Stimulated activated CD8-positive, alpha-beta memory T cell treated with anti-CD3 and anti-CD28 coated beads, Interleukin-7, amount 100 ng/mL, for 1 hour (primary cell): ENCODE measurements at places on chromosomes 5 and 9.

DNA sequence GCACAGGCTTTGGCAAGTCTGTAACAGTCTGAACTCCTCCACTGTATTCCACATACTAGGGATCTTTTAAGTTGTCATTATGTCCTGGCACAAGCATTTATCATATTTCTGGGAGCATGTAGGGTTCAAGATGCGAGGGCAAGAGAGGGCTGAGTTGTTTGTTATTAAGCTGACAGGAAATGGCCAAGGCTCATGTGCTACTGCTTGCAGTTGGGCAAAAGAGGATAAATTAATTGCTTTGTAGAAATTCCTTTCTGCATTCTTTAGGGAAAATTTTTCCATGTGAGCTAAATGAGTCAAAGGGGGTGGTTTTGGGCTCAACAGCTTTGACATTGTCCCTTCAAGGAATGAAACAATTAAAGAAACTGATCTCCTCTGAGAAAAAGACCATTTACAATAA lies 35.4 kb downstream of the DOCK8 start:
- no peak for DNase-seq

DNA sequence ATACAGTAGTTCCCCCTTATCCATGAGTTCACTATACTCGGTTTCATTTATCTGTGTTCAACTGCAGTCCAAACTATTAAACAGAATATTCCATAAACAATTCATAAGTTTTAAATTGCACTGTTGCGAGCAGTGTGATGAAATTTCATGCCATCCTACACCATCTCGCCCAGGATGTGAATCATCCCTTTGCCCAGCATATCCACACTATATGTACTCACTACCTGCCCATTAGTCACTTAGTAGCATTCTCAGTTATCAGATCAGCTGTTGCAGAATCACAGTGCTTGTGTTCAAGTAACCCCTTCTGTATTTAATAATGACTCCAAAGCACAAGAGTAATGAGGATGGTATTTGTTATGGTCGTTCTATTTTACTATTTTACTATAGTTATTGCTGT lies 51.5 kb downstream of the SHOC1 start:
- DNase-seq, result no peak

DNA sequence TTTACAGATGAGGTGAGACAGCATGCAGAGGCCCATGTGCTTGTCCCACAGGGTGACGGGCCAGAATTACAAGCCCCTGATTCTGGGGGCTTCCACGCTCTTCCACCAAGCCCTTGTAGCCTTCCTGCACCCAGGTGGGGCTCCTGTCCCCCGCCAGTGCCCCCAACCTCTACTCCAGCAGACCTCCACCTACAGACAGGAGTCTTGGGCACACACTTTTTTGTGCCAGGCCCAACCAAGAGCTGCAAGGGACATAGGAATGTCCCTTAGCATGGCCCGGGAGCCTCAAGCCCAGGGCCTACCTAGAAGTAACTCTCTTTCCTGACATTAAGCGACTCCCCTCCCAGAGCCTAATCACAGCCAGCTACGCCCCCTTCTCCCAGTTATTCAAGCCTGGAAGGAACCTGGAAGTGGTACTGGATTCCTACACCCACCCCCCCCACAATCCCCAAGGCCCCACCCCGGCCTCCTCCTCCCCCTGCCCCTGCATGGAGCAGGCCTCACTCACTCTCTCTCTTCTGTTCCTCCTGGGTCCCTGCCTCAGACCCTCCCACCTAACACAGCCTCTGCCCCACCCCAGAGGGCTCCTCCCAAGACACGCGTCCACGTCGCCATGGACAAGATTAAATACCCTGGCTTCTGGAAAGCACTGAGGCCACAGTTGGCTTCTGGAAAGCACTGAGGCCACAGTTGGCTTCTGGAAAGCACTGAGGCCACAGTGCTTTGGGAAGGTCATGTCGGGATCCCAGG lies 30.5 kb downstream of the ADAMTS2 start:
- DNase-seq, result no peak

DNA sequence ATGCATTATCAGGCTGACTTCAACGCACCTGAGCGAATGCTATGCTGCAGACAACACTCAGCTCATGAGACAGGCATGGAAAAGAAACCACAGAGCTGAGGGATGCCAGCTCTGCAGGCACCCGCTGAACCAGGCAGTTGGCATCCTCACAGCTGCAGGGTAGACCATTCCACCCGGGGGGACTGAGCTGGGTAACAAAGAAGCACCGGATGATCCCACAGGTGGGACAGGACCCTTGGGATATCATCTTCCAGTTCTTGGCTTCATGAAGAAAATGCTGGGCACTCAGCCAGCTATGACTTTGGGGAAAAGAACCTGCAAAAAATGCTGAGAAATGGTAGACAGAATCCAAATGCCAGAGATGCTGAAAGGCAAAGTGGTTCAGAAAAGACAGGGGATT lies 9.6 kb downstream of the EPB41L4B start:
- DNase-seq, result no peak

DNA sequence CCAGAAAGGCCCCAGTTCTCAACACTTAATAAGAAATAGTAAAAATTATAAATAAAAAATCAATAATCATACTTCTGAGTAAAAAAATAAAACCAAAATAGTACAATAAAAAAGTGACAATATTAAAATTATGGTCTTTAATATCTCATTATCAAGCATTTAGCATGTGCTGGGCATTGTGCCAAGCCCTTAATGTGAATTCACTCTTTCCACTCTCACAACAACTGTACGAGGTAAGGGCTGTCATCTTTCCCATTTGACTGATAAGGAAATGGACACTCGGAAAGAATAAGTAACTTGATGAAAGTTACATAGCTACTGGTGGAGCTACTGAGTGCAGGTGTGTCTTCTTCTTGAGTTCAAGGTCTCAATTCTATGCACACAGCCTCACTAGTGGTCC lies 43.6 kb downstream of the SEC61B start:
- no peak for DNase-seq

DNA sequence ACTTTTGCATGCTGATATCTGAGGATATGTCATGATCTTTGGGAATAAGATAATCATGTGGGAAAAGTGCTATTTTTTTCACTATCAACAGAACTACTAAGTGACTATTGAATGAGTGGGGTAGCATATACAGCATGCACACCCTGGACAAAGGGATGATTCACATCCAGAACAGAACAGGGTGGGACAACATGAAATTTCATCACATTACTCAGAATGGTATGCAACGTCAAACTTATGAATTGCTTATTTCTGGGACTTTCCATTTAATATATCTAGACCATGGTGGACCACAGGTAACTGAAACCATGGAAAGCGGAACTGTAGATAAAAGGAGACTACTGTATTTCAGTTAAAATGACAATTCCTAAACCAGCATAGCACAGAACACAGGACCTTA lies 370.0 kb downstream of the HINT1 start:
- DNase-seq, result no peak

DNA sequence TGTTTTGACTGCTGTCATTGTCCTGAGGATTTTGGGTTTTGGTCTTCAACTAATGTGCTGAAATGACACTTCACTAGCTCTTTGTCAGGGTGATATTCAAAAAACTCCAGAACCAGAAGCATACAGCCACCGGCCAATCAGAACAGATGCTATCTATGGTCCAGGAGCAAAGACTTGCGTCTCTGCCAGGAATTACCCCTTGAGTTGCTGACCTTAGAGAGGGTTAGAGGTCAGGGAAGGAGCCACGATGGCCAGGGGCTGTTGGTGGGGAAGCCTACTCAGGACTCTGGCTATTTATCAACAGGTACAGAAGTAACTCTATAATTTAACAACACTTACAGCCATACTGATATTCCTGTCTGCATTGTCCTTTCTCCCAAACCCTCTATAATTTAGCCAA lies 356.8 kb downstream of the EFNA5 start:
- DNase-seq, result no peak

GRCh38 chr9:134605351-134605965 lies 36.1 kb upstream of the COL5A1 start:
- DNase-seq, result no peak

DNA sequence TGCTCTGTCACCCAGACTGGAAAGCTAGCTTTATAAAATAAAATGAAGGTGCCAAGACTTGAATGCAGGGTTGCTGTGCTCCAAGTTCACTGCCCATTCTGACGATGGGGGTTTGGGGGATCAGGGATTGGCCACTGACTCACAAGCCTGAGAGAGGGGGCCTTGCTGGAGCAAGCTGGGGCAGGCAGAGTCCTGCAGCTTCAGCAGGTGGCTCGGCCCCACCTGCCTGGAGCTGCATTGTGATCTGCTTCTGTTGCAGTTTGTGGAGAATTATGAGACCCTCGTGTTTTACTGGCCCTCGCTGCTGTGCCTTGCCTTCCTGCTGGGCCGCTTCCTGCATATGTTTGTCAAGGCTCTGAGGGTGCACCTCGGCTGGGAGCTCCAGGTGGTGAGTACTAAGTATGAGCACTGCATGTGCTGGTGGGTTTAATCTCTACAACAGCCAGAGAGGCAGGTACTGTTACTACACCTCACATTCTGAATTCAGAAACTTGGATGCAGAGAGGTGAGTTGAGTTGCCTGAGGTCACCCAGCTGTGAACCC lies 31.1 kb upstream of the CCDC180 start:
- no peak for DNase-seq

- DNase-seq, result no peak
Observed at GRCh38 chr5:56479696-56480077, 246.6 kb upstream of the ANKRD55 start.

- DNase-seq, result no peak
Observed at GRCh38 chr9:35158501-35159280, 3.1 kb upstream of the UNC13B start.

DNA sequence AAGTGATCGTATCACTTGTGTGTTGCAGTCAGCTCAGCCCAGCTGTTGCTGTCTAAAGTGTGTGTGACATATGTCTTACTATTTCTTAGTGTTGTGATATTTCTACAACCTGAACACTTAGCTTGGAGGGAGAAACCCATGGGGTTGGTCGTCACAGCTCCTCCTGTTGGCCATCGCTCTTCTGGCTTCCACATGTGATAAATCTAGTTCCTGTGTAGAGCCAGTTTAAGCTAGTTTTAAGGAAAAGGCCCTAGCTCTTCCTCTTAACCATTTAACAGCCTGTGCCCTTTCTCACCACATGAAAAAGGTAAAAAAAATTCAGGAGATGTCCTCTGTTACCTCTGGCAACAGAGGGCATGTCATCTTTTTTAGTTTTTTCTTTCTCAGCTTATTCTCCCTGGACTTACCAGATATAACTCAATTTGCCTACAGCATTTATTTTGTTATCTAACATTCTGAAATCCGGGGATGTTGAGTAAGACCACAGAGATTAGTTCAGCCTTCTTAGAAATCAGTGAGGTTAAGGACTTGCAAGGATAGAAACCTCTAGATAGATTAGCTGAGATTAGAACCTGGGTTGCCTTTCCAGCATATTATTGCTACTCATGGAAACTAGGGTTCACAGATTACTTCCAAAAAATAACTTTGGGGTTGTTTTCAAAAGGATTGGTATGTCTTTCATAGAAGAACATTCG lies 100.4 kb downstream of the GAPVD1 start:
- no peak for DNase-seq

GRCh38 chr9:83473488-83473971 lies 64.7 kb downstream of the FRMD3 start:
- no peak for DNase-seq

DNA sequence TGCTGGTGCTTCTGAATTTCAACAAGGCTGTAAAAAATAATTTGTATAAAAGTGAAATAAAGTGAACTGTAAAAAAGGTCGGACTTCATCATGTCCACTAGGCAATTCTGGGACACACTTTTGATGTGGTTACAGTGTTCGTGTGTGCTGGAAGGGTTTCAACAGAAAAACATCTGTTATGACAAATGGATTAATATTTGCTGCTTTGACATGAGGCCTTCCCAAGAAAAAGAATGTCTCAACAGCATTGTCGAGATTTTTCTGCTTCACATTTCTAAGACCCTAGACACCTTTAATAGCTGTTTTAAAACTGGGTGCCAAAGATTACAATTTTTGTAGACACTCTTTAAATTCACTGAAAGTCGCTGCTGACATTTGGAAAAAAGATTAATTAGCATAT lies 216.6 kb downstream of the SLC12A2 start:
- no peak for DNase-seq

- no peak for DNase-seq
Observed at GRCh38 chr5:75156585-75156984, 80.1 kb downstream of the ANKRD31 start.

- DNase-seq, result no peak
Observed at GRCh38 chr5:68644971-68645370, 429.4 kb downstream of the PIK3R1 start.

- DNase-seq, result no peak
Observed at GRCh38 chr9:99513441-99514112, 291.5 kb downstream of the SEC61B start.

GRCh38 chr9:86350006-86350760 lies 4.0 kb downstream of the TUT7 start:
- no peak for DNase-seq

DNA sequence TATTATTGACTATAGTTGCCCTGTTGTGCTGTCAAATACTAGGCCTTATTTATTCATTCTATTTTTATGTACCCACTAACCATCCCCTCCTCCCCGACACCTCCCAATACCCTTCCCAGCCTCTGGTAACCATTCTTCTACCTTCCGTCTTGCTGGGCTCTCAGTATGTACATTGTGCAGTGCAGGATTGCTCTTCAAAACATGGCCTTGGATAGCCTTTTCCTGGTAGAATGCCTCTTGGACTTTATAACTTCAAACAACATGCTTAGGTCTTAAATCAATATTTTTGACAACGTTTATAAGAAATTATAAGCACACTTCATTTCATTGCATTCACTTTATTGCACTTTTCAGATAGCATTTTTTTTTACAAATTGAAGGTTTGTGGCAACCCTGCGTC lies 172.6 kb upstream of the ACTBL2 start:
- no peak for DNase-seq

DNA sequence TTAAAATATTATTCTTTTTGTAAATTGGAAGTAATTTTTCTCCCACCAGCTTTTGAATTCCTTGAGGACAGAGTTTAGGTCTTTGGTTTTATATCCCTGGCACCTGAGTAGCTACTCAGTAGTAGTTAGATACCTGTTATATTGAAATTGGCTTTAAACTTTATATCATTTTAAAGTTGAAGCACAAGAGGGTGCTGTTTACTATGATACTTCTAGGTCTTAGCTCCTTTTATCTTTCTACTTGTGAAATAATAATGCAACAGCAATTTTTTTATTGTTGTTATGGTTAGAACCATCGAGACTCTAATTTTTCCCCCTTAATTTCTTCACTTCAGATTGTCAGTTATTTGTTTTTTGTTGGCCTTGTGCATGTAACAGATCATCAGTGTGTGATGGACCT lies 46.3 kb downstream of the AP3S1 start:
- DNase-seq, result no peak

DNA sequence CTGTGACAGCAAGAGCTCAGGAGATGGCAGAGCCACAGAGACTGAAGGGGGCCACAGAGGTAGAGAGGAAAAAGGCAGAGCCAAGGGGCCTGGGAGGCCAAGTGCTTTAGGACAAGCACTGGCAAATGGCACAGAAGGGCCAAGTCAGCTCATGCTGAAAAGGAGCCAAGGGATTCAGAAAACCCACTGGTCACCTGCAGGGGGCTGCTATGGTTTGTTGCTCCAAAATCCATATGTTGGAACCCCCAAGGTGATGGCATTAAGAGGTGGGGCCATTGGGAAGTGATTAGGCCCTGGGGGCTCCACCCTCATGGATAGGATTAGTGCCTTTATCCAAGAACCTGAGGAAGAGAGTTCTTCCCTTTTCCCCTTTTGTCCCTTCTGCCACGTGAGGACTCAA lies 165.4 kb downstream of the ARSB start:
- no peak for DNase-seq

GRCh38 chr5:95900383-95900958 lies 61.2 kb downstream of the ELL2 start:
- DNase-seq, result no peak

GRCh38 chr5:21185536-21185935 lies 1197.5 kb upstream of the CDH18 start:
- DNase-seq, result no peak
